Stimulated activated CD8-positive, alpha-beta memory T cell treated with anti-CD3 and anti-CD28 coated beads, Interleukin-15, amount 100 ng/mL, for 48 hours (primary cell): ENCODE measurements at places on chromosomes 3 and 15.

- no peak for DNase-seq
Observed at GRCh38 chr3:57158325-57158724, 6.8 kb downstream of the IL17RD start.

GRCh38 chr3:198080521-198081384 lies 120.7 kb downstream of the LMLN start:
- DNase-seq: peak; percentile 72

DNA sequence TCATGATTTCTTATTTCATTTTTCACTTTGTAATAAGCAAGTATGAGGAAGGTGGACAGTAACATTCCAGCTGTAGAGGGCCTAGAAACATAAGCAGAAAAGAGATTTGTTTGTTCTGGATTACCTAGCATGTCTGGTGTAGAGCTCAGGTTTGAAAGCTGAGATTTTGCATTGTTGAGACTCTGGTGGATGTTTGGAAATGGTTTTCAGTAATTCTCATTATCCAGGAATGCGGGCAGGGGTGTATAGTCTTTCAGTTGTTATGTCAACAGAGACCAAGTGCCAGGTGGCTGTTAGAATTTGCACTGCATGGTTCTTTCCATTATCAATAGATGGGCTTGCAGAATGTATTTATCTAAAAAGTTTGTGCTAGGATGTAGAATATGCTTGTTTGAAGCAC lies 10.9 kb downstream of the GPD1L start:
- DNase-seq: no peak

DNA sequence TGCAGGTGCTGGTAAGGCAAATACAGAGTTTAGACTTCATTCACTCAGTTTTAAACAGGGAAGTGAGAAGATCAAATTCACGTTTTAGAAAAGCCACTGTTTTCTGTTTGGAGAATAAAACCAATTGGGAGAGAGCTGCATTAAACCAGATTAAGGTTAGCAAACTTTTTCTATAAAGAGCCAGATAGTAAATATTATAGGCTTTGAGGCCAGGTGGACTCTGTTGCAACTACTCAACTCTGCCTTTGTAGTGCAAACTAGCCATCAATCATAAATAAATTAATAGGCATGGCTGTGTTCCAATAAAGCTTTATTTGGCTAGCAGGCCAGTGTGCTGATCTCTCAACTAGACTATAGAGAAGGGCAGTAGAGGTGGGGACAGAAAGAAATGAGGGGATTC lies 33.5 kb downstream of the SUCLG2 start:
- no peak for DNase-seq

- DNase-seq: no peak
Observed at GRCh38 chr3:152400887-152401286, 132.2 kb downstream of the MBNL1 start.

DNA sequence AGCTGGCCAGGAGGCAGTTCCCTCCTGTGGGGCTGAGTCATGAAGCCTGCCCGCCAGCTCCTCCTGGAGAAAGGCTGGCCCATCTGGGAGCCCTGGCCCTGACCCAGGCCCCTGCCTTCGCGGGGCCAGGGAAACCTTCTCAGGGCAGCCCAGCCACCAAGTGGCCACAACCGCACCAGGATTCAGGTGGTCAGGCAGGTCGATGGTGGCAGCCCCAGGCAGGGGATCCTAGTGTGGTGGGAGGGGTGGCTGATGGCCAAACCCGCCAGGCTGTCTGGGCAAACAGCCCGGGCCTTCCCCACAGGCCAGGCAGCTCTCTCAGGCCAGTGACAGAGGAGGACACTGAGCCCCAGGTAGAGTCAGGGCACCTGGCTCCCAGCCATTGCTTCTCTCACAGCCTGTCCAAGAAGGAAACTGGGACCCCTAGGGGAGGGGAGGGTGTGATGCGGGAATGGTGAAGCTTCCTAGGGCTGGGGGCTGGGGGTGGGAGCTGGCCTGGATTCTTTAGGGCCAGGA lies 1.2 kb downstream of the TWF2 start:
- no peak for DNase-seq

GRCh38 chr15:74434263-74435136 lies 742 bp upstream of the SEMA7A start:
- no peak for DNase-seq

GRCh38 chr3:60048447-60048848 lies 998.6 kb upstream of the CFAP20DC start:
- no peak for DNase-seq

GRCh38 chr15:64521726-64522164 lies 61.4 kb downstream of the ZNF609 start:
- DNase-seq: no peak
